CD4-positive, alpha-beta T cell treated with Interleukin-4 for 4 hours (primary cell): ENCODE measurements at places on chromosomes 3 and 15.

DNA sequence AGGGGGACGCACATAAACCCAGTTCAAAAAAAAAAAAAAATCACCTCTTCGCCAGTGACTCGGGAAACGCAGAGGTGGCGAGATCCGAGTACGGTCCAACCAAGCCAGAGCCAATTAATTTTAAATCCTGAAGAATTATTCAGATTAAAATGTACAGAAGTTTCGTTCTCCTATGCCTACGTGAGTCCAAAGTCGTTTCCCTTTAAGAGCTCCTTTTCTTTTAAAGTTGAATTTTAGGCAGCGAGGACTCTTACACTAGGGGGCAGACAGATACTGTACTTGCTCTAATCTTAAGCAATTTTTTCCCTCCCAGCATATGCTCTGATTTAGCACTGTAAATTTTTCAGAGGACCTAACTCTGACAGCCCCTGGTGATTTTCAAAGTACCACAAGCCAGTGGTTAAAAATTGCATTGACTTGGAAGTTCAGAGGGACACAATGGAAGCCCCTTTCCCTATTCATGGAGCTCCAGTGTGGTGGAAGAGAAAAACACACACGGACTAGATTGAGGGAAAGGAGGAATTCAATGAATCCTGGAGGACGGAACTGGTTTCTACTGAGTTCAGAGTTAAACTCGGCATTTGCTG, 3.3 kb upstream of the NR2F2 start:
- DNase-seq: no peak

DNA sequence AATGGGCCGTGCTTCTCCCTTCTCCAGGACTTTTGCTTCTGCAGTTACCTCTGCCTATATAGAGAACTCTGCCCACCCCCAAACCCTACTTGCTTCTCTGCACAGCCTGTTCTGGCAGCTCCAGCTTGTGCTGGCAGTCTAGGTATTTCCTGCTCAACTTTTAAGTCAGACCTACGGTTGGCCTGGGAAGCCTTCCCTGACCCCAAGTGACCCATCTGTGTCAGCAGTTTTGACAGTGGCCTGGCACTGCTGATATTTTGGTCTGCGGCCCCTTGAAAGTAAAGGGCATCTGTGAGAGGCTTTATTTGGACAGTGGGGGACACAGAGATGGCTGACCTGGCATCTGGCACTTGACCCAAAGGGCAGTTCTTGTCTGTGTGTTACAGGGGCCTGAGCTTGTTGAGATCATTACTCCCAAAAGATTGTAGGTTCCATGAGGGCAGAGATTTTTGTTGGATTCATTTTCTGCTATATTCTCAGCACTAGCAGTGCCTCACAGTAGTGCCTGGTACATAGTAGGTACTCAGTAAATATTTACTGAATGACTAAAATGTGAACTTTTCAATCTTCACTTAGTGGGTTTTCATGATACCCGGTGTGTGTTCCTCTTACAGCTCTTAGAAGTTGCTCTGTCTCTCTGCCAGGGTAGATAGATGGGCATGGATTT, 55.2 kb upstream of the TRAK1 start:
- DNase-seq: no peak

- DNase-seq: no peak
Measured at GRCh38 chr3:133827136-133827535, 21.5 kb downstream of the SRPRB start.

- no peak for DNase-seq
Measured at GRCh38 chr3:4297486-4297885, 5.7 kb upstream of the SETMAR start.

DNA sequence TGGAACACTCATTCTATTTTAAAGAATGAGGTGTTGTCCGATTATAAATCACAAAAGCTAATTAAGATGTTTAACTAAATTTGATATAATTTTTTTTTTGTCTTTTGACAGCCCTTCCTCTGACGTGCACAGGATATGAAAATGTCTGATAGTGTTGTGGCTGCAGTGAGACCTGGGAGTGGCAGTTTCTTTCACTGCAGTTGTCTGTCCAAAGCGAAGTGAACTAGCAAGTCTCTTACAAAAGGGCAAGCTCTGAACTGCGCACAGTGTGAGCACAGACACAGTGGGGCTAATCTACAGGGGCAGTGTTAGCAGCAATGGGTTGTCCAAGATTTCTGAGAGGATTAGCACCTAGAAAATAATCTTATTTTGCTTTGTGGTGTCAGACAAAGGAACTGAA, 29.1 kb upstream of the MYRIP start:
- no peak for DNase-seq

GRCh38 chr3:43735618-43736017, 44.9 kb downstream of the ABHD5 start:
- no peak for DNase-seq

- no peak for DNase-seq
Measured at GRCh38 chr3:107068980-107069379, 308.3 kb upstream of the CCDC54 start.

GRCh38 chr15:49741712-49742111, 120.9 kb downstream of the DTWD1 start:
- no peak for DNase-seq

DNA sequence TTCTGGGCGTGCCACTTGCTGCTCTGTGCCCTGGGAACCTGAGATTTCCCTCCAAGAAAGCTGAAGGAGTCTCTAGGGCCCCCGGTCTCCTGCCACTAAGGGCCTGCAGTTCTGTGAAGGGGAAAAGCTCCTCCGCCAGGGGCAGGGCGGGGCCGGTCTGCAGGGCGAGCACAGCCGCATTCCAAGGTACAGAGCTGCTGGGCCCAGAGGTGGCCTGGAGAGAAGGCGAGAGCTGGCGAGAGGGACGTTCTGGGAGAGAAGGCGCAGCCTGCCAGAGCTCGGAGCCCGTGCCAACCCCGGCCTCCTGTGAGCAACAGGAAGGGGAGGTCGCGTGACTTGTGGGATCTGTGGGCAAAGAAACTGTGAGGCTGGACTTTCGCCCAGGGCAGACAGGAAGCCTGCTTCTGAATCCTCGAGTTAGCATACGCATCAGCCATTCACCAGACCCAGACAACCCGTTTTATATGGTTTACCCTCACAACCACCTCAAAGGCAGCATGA, 500.4 kb downstream of the SHQ1 start:
- peak; percentile 20 for DNase-seq

DNA sequence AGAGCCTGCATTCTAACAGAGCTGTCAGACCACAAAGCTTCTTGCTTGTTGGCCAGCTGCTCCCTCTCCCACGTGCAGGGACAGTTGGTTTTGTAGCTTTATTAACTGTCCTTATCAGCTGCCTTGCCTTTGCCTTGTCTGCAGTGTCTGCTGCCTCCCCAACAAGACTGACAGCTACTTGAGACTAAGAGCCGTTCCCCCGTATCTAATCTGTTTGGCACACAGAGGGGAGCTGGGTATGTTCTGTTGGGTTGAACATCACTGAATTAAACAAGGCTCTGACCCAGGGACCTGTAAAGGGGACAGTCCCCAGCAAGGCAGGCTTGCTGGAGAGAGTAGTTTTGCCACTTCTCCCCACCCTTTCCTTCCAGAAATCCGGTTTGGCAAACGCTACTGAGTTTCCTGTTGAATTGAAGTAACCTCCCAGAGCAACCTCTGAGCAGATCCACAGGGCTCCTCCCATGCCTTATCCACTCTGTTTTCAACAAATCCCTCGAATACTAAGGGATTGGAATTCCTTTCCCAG, 116.1 kb downstream of the ANP32A start:
- DNase-seq: no peak

DNA sequence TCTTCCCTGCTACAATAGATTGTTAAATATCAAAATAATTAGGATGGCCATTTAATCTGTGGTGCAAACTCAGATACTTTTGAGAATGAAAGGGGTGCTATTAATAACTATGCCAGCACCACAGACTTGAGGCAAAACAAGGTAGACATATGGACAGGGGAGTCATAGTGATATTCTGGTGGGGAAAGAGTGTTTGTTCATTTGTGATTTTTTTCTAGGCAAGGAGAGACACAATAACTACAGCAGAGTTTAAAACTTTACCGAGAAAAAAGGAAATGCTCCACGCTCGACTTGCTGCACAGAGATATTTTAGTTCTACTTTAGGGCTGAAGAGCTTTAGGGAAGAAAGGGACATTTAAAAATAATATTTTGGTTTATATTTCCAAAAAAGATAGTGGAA, 611.2 kb upstream of the GRM7 start:
- DNase-seq: no peak

DNA sequence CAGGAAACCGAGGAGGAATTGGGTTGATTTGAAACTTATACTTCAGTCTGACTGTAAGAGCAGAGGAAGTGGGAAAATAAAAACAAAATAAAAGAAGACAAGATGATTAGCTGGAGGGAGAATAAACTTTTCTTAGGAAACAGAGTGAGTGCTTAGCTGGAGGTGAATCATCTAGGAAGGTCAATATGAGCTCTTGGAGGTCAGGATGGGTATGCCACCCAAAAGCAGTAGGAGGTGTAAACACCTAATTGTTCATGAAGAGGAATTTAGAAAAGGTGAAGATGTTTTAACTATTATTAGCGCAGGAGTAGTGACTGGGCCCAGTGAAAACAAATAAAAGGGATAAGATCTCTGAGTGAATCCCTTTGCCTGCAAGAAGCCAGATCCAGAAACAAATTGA, 39.9 kb upstream of the ARL14 start:
- DNase-seq: no peak

DNA sequence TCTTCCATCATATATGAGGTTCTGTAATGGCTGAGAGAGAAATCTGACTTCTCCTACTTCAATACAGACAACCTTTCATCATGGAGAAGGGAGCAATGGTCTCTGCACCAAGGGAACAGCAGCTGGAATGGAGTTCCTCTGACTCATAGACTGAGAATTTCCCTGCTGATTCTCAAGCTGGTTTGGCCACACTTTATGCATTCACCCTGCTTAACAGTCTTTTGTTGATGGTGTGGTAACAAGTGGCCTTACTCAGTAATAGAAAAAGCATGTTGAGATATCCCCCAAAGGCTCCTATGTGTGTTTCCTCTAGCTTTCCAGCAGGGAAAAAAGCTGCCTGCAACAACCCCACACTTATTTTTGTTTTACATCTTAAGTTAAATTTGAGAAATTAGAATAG, 138.1 kb downstream of the GREM1 start:
- DNase-seq: no peak

DNA sequence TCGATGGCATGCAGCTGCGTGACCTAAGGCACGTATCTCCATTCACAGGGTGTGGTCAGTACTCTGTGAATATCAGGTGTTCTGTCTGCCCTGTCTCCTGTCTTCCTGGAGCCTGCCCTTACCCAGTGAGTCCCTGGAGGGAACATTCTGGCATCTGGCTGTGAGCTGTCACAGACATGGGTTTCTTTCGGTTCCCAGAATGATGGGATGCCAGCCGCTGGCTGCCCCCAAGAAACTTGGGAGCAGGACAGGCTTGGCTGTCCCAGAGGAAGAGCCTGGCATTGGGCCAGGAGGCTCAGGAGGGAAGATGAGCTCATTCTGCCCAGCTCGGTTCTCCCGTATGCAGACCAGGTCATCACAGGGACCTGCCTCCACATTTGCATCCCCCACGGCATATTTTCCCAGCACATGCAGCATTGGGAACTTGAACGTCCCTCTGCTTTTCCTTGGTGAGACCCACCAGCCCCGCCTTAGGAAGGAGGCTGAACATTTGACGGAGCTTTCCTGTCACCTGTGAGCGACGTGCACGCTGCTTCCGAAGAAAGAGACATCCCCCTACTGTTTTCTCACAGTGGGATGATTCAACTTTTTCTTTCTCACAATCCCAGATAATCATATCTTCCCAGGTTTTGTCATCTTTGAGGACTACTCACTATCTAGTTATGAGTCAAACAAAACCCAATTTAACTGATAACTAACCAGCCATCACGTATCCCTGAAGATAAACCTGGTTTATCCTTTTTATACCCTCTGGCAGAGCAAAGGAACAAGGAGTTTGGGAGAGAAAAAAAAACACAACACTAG, 22.0 kb upstream of the PGPEP1L start:
- DNase-seq: no peak
